ENCODE measurements at places on chromosomes 5 and 9.

- no peak for DNase-seq
These were observed 3.2 kb downstream of the TOR4A start for GRCh38 chr9:137280474-137281344.

DNA sequence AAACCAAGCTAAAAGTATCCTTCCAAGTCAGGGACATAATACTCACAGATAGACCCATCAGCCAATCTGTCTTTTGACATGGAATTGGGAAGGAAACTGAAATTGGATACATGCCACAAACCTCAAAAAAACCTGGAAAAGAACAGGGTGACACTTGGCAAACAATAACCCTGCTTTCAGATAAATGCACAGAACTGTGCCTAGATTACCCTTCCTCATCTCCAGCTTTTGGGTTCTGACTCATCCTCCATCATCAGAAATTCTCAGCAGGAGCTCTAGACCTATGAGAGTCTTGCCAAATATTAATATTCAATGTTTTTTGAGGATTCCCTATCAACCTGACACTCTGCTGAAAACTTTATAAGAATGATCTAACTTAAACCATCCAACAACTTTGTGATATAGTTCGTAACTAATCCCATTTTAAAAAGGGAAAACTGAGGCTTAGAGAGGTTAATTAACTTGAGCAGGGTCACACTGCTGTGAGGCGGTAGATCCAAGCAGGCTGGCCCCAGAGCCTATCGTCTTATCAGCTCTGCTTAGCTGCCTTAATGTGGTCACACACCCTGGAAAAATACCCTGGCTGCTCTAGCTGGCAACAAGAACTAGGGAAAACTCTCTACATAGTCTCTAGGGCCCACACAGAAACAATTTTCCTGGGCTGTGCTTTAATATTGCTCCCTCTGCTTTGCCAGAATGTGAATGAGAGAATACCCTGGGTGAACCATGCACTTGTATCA lies 157.0 kb upstream of the TRPC7 start:
- no peak for DNase-seq

DNA sequence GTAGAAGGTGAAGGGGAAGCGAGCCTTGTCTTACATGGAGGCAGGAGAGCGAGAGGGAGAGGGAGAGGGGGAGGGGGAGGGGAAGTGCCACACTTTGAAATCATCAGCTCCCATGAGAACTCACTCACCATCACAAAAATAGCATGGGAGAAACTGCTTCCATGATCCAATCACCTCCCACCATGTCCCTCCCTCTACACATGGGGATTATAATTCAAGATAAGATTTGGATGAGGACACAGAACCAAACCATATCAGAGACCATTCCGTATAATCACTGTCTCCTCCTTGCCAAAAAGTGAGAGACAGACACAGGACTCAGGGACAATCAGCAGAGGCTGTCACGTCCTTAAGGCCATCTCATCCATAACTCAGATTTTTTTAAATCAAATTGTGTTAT lies 187.7 kb upstream of the TAS2R1 start:
- DNase-seq: no peak

DNA sequence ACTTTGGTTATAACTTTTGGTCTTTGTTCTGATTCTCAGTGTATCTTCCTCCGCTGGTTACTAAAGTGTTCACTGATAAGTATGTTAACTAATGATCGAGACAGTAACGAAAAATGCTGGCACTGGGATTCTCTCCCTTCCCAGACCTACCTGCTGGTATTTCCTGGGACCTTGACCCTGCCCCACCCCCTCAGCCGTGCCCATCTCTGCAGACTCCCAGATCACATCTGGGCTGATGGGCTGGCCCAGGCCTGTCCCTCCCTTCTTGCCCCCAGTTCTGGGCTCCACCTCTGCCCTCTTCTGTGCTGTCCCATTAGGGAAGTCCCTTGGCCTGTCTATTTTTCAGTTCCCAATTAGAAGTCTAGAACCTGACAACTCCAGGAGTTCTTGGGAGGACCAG lies 46.9 kb downstream of the NEURL1B start:
- no peak for DNase-seq

DNA sequence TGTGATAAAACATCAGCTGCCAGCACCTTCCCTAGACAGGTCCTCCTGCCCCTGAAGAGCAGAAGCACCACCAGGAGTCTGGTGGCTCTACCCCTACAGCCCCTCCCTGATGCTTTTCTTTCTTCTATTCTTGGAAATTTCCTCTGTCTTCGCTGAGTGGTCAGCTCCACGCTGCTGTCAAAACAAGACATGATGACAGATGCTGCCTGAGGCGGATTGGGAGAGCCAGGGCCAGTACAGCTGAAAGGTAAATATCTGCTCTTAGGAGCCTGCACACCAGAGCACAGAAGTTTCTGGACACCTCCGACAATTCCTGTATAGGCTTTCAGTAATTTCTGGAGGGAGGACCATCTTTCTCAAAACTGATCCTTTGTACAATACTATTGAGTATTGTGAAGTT lies 4.7 kb upstream of the OR1Q1 start:
- no peak for DNase-seq

DNA sequence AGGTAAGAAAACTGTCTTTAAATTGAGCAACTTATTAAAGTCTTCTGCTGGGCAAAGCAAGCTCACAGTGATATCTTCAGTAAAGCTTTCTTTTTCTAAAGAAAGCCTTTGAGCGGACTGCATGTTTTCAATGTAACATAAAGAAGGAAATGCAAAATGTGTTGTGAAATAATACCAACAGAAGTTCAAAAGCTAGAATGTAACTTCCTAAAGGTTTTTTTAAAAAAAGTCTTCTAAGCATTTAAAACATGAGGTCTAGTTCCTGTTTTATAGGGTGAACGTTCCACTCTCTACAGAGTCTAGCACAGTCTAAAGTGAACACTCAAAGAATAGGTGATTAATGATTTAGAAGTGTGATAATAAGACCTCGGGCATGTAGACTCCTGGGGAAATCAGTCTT lies 62.9 kb downstream of the DENND1A start:
- DNase-seq: no peak

GRCh38 chr9:128393970-128394369 lies 22.8 kb downstream of the URM1 start:
- DNase-seq: no peak

DNA sequence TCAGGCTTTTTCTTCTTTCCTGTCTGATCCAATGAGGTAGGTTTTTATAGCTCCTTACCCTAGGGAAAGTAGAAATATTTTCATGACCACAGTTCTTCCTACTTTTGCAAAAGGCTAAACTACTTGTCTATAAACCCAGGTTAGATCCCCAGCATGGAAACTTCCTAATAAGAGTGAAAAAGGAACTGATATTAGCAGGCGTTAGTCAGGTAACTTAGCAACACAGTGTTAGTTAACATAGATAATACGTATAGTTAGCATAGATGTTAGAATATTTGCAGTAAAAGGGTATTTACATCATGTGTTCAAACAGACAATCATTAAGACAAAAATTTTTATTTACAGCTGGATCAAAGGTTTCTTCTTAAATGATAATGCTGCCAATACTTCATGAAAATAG lies 162.9 kb upstream of the DAB2 start:
- no peak for DNase-seq

DNA sequence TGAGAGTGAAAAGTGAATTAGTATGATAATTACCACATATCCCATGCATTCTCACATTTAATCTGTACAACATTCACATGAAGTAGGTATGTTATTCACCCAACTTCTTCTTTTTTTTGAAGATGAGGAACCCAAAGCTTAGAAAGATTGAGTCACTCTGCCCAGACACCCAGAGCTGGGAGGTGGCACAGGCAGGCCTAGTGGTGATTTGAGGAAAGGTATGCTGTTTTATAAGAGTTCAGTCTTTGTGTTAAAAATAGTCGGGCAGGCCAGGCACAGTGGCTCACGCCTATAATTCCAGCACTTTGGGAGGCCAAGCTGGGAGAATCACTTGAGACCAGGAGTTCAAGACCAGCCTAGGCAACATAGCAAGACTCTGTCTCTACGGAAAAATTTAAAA lies 285.3 kb downstream of the NR3C1 start:
- DNase-seq: no peak

- no peak for DNase-seq
These were observed 55.7 kb downstream of the CAST start for GRCh38 chr5:96717874-96718273.

DNA sequence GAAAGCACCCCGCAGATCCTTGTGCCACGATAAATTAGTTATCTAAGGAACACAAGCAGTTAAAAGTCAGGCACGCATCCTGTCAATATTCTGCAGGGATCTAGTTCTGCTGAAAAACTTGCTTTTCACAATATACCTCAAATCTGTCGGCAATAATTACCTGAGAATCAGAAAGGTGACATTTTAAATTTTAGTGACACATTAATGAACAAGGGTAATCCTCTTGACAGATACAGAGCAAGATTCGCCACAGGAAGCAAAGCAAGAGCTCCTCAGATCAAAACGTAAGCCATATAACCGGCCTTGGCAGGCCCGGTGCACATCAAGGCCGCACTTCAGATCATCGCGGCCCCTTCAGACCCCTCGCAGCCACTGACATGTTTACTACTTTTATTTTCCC lies 185.7 kb downstream of the ATPSCKMT start:
- DNase-seq: no peak

DNA sequence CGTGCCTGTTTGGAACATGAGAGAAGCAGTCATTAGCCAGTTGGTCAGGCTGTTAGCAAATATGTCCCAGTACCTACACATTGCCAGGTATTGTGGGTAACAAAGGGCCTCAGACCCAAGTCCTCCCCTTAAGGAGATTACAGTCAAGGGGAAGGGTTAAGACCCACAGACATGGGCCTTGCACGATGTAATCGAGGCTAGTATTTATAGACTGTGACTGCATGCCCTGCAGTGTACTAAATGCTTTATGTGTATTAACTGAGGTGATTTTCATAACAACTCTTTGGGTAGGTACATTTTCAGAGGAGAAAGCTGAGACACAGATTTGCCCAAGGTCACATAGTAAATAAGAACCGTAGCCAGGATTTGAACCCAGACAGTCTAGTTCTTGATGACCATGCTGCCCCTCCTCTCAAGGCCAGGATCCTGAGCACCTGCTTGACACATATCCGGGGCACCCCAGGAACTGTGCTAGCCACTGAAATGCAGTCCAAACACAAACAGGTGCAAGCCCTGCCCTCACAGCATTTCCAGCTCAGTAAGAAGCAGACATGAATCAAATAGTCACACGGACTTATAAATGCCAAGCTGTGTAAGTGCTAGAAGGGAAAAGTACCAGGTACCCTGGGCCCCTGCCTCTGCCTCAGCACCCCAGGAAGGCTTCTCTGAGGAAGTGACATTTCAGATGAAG lies 32.0 kb upstream of the GRPEL2 start:
- no peak for DNase-seq

DNA sequence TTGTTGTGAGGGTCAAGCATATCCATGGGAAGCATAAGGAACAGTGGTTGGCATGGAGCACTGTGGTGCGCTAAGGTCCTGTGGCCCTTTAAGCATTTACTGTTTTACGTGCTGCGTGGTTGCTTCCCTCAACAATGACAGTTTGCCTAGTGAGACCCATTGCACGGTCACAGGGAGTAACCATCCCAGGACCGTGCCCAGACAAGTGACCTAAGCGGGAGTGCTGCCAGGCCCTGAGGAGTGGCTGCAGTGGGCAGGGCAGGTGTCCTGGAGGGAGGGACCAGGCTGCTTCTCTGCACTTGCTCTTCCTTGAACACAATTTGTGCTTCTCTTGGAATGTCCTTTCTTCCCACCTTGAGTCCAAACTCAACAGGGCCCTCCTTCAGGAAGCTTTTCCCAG lies 64.6 kb downstream of the RGS3 start:
- DNase-seq: no peak

- DNase-seq: no peak
These were observed 2.3 kb downstream of the SNAPC4 start for GRCh38 chr9:136397643-136398042.

- no peak for DNase-seq
These were observed 49.8 kb downstream of the PIK3R1 start for GRCh38 chr5:68265347-68265746.

GRCh38 chr5:120088836-120089235 lies 375.3 kb upstream of the PRR16 start:
- DNase-seq: peak; percentile 9

DNA sequence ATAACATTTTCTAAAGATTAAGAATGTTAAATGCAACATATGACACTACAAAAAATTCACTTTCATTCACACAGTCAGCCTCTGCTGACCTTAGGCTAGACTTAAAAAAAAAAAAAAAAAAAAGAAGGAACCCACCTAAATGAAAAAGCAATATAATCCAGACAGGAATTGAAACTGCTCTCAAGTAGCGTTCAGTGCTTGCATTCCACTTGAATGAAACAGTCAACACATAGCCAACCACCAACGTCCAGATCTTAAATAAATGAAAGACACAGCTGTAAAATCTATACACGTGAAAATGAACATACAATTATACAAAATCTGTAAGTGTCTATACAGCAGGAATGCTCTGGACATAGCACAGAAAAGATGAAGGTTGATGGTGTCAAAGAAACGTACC lies 11.4 kb downstream of the TMEM245 start:
- DNase-seq: peak; percentile 53

DNA sequence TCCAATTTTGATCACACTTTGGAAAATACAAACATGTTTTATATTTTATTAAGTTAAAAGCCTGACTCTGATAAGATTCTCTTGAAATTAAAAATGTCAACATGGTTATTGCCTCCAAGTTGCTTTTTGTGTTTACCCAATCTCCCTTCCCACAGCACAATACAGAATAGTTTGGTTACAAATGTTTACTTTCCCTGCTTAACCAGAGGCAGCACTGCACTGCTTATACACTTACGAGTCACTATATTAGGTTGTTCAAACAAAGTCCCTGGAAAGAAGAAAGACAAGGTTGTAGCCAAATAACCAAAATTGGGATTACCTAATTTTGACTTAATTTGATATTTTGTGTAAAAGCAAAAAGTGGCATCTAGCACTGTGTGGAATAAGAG lies 25.9 kb downstream of the SRFBP1 start:
- DNase-seq: no peak

DNA sequence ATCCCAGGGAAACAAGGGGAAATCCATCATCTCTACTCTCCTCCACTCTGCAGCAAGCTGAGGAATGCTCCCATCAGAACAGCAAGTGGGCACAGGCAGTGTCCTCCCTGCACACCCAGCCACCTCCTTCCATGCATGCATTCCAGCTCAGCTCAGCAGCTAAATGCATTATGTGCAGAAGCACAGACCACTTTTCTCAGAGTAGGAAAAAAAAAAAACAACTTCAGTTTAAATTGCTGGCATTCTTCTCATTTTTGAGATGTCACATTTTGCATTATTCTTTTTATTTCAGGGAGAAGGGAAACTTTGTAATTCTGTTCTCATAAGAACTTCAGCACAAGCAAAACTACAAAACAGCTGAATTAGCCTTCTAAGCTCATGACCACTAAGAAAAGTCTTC lies 312.2 kb downstream of the SEMA5A start:
- DNase-seq: peak; percentile 32

- DNase-seq: no peak
These were observed 203.1 kb upstream of the ANKH start for GRCh38 chr5:15074651-15075050.

GRCh38 chr5:100444961-100445360 lies 90.2 kb upstream of the FAM174A start:
- DNase-seq: no peak

- peak; percentile 36 for DNase-seq
These were observed 69.8 kb downstream of the KDM4C start for GRCh38 chr9:6827439-6828145.

GRCh38 chr5:167639766-167640165 lies 651.7 kb upstream of the WWC1 start:
- DNase-seq: peak; percentile 57
